ENCODE measurements at places on chromosomes 16 and 17. TPM values are rescaled to one million over a fixed set of nuclear protein-coding genes. Genes with fewer than 3 reads are reported as not detected.

GRCh38 chr17:18278867-18279266 lies 18.4 kb downstream of the MIEF2 start:
- no peaks in the 10 kb centered on the region for H3K4me1 ChIP-seq
- peaks cover 97% of the 10 kb centered on the region for H3K36me3 ChIP-seq
- H3K4me3 ChIP-seq, result no peak overlapping the region
- no peak for DNase-seq

GRCh38 chr16:89048090-89048725 lies 45.4 kb upstream of the ACSF3 start:
- H3K27ac ChIP-seq, result no peak overlapping the region
- no peak for DNase-seq

Gene OTOP2
- not detected for polyA plus RNA-seq

GRCh38 chr17:31321481-31321880 lies at the start of gene EVI2A:
EVI2A (minus strand) TSS chr17:31321622; CDS start chr17:31319013, 2,609 bp downstream.
- peak; percentile 88 for DNase-seq
- peaks cover 40% of the 10 kb centered on the region for H3K4me1 ChIP-seq
- H3K27ac ChIP-seq, result peak within 1 kb of the TSS; percentile 98

GRCh38 chr17:691423-691822 lies 23.2 kb downstream of the VPS53 start:
- no peak for DNase-seq
- no peak overlapping the region for H3K27ac ChIP-seq
- H3K4me3 ChIP-seq, result no peak overlapping the region
- peaks cover 30% of the 10 kb centered on the region for H3K4me1 ChIP-seq

Gene GPR142
- polyA plus RNA-seq, result not detected

- no peaks in the 10 kb centered on the region for H3K27me3 ChIP-seq
- H3K27ac ChIP-seq, result no peak overlapping the region
- H3K36me3 ChIP-seq, result peaks cover 37% of the 10 kb centered on the region
- no peak overlapping the region for H3K4me3 ChIP-seq
- H3K4me1 ChIP-seq, result peaks cover 64% of the 10 kb centered on the region
- no peak for DNase-seq
Measured at GRCh38 chr17:39923836-39924690, 3.3 kb downstream of the ORMDL3 start.

DNA sequence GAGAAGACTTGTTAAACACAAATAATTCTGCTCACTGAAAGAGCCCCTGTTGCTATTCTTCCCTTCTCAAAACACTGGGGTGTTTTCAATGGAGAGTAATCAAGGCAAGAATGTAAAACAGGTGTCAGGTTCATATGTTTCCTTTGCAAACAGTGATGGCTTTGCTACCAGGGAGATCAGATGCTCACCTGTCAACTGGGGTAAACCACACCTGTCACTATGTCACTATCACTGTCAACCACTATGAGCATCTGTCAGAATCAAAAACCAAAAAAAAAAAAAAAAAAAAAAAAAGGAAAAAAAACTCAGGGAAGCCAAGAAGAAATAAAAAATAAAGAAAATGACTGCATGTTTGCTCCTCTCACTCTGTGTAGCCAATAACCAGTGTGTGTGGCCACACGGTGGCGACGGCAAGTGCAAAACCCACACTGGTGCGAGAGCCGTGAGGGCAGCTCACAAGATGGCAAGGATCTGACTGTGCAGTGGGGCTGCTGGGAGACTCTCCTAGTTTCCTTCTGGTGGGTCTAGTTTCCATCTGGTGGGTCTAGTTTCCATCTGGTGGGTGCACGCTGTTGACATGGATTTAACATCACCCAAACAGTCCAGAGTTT lies 22.7 kb downstream of the USP22 start:
- no peak overlapping the region for H3K4me3 ChIP-seq
- H3K27ac ChIP-seq, result no peak overlapping the region
- no peaks in the 10 kb centered on the region for H3K4me1 ChIP-seq
- peak; percentile 21 for DNase-seq
- H3K27me3 ChIP-seq, result no peaks in the 10 kb centered on the region
- peaks cover 96% of the 10 kb centered on the region for H3K36me3 ChIP-seq

Gene TMEM88
- 8.0 TPM for polyA plus RNA-seq

DNA sequence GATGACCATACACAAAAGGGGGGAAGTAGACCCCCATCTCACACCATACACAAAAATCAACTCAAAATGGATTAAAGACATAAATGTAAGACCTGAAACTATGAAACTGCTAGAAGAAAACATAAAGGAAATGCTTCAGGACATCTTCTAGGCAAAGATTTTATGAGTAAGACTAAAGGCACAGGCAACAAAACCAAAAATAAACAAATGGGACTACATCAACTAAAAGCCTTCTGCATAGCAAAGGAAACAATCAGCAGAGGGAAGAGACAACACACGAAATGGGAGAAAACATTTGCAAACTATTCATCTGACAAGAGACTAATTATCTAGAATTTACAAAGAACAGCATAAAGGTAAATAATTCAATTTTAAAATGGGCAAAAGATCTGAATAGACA lies 152.1 kb downstream of the AXIN2 start:
- no peaks in the 10 kb centered on the region for H3K36me3 ChIP-seq
- no peaks in the 10 kb centered on the region for H3K27me3 ChIP-seq
- H3K4me1 ChIP-seq, result no peaks in the 10 kb centered on the region
- DNase-seq, result no peak

DNA sequence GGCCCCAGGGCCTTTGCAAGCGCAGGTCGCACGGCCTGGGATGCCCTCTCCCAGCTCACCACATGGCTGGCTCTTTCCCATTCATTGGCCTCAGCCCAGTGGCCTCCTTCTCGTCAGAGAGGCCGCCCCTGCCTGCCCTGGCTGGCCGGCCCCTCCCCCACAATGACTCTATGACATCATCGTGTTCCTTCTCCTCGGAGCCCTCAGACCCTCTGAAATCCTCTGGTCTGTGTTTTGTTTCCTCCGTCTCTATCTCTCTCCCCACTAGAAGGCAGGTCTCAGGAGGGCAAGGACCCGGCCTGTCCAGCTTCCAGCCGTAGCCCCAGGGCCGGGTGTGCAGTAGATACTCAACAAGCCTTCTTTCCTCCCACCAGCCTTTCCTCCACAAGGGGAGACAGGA lies 164.8 kb upstream of the FOXF1 start:
- H3K27me3 ChIP-seq, result peaks cover 42% of the 10 kb centered on the region
- no peaks in the 10 kb centered on the region for H3K4me1 ChIP-seq
- no peak overlapping the region for H3K4me3 ChIP-seq
- H3K27ac ChIP-seq, result no peak overlapping the region
- no peak for DNase-seq

GRCh38 chr16:87067836-87068761 lies 249.1 kb downstream of the C16orf95 start:
- no peak overlapping the region for H3K4me3 ChIP-seq
- H3K4me1 ChIP-seq, result peaks cover 16% of the 10 kb centered on the region
- H3K36me3 ChIP-seq, result no peaks in the 10 kb centered on the region
- H3K27ac ChIP-seq, result no peak overlapping the region
- H3K27me3 ChIP-seq, result no peaks in the 10 kb centered on the region
- no peak for DNase-seq

GRCh38 chr17:74146196-74146595 lies 57.3 kb upstream of the RPL38 start:
- H3K27ac ChIP-seq, result no peak overlapping the region
- no peaks in the 10 kb centered on the region for H3K4me1 ChIP-seq
- H3K27me3 ChIP-seq, result no peaks in the 10 kb centered on the region
- no peak for DNase-seq
- no peaks in the 10 kb centered on the region for H3K36me3 ChIP-seq

Data from CD14-positive monocyte (primary cell).